ENCODE measurements at places on chromosomes 1 and 21.

DNA sequence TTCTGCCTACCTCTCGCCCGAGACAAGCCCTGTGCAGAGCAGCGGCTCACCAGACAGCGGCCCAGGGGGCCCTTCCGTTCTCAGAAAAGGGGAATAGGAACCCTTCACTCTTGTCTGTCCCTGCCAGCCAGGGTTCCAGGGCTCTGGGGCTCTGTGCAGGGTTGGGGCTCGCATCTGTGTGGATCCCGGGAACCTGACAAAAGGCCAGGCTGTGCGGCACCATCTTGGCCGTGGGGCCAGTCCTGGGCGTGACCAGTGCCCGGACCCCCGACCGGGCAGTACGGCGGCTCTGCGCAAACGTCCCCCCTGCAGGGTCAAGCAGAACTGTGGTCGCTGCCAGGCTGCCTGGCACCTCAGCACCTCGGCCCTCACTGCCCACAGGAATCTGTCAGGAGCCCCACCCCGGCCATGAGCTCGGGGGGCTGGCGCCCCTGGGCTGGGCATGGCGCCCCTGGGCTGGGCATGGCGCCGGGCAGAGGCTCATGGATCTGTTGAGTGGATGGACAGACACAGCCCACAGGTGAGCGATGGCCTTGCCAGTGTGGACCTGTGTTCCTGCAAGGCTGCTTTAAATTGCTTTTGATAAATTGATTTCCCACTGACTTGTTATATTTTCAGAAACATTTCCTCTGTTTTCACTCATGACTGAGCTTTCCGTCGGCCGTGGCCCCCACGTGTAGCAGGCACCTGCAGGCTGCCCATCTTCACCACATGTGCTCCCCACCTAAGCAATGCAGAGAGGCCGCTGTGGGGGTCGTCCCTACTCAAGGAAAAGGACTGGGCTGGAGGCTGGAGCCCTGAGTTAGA lies 59.0 kb downstream of the SLX9 start:
- DNase-seq = no peak

DNA sequence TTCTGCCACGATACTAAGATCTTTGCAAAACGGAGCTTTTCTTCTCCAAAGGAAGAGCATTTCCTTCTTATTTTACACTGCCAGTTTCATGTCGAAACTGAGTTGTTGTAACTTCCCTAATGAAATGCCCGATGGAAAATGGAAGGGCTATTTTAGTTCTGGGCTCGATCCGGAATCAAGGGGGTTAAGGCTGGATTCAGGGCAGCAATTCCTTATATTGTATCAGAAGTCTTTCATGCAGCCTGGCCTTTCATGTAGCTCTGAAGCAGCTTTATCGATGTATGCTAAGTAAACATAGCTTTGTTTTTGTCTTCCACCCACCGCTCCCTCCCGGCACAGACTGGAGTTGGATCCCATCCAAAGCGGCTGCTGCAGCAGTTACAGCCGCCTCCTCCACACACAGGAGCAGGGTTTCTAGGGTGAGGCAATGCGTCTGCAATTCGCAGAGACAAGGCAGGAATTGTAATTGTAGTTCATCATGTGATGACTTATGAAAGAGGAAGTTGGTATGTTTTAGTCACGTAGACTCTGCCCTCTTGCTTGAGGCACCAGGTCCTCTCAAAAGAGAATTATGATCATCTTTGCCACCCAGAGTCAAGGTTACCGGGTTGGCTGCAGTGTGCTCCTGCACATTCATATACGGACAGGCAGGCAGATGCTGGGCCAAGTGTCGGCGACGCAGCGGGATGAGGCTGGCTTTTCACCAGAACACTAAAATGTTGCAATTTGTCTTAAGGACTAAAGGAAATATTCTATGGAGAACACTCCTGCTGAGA lies 2.6 kb upstream of the IRF2BP2 start:
- peak; percentile 91 for DNase-seq

DNA sequence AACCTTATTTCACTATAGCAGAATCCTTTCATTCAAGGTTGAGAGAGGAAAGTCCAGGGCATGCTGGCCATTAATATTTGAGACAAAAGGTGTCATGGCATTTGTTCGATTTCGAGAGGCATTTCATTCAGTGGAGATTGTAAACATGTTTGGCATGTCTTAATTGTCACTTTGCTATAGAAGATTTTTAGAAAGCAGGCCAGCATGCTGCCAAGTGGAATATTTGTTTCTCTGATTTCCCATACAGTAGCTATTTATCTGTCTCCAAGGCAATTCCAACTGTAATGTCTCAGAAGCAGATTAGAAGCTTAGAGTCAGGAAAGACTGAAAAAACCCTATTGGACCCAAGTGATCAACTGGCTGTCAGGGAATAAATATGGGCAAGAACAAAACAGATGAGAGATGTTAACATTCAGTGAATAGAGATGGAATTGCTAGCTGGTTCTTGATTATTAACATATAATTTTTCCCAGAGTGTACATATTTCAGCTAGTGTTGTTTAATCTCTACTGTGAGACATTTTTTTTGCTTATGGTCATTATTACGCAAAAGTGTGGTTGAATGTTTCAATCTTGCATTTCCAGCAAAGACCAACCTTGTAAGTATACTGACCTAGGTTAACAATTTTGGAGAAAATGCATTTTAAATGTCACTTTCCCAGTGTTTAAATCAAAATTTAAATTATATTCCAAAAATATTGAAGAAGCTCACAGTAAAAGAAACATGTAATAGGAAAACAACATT lies 174.6 kb downstream of the KCNK2 start:
- DNase-seq = no peak

DNA sequence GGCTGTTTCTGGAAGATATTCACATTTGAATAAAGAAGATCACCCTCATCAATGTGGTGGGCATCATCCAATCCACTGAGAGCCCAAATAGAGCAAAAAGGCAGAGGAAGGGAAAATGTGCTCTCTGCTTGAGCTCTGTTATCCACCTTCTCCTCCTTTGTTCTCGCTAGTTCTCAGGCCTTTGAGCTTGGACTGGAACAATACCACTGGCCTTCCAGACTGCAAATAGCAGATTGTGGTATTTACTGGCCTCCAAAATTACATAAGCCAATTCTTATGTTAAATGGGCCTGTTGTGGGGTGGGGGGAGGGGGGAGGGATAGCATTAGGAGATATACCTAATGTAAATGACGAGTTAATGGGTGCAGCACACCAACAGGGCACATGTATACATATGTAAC lies 219.3 kb downstream of the C1orf94 start:
- no peak for DNase-seq

GRCh38 chr1:72018562-72018961 lies 263.8 kb downstream of the NEGR1 start:
- no peak for DNase-seq

GRCh38 chr1:229186373-229187056 lies 84.4 kb upstream of the RAB4A start:
- no peak for DNase-seq

DNA sequence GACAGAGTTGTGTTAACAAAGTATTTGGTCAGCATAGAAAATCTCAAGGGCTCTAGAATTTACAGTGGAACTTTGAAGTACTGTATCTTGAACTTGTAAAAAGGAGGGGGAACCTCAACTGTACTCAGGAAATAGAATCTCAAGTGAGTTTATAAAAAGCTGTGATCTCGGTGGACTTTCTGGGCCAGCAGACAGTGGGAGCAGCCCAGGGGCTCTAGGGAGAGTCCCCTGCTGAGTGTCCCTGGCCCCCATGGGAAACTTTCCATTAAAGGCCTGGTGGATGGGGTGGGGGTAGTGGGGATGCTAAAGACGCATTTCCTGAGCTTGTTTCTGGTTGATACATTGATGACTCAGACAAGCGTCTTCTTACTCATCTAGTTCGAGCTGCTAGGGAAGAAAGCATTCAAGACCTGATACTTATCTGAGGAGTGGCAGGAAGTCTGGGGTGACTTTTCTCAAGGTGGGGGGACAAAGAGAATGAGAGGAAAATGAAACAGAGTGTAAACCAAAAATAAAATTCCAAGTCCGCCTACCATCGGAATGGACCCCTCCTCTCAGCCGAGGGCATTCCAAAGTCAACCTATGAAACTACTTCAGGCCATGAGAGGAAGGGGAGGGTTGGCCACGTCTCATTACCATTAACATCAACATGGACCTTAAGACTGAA lies 65.5 kb downstream of the NID1 start:
- DNase-seq = no peak

DNA sequence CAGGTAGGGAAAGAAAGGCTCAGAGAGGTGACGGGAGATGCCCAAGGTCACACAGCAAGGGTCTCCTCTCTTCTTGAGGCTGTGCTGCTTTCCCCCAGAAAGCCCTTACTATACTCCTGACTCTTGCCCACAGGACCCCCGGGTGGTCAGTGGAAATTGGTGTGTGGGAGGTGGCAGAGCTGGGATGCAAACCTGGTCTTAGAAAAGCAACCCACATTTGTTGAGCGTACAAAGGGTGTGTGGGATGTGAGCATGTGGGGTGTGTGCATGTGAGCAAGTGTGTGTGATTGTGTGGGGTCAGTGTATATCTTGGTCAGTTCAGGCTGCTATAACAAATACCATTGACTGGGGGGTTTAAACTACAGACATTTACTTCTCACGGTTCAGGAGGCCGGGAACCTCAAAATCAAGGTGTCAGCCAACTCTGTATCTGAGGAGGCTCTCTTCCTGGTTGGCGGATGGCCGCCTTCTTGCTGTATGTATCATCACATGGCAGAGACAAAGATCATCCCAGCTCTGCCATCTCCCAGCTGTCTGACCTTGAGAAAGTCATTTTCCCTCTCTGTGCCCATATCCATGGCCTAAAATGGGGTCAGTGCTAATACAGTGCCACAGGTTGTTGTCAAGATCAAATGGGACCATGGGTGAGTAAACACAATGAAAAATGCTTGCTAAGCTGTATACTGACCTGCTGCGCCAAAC lies 268.5 kb downstream of the PTPRU start:
- DNase-seq = no peak

Measured in Peyer's patch (tissue), 4 donors.